Activated B cell treated with CpG ODN at 0.5 μM for 24 hours (primary cell): ENCODE measurements at places on chromosomes 2 and 18. TPM values are rescaled to one million over a fixed set of nuclear protein-coding genes. Genes with fewer than 3 reads are reported as not detected.

The SAG gene
- 0.04 TPM in 1 of 2 replicates, not detected in the other for total RNA-seq

The MC2R gene
- not detected in 2 replicates for total RNA-seq

The TMEFF2 gene
- total RNA-seq = not detected in 2 replicates

The CHRND gene
- total RNA-seq = not detected in 2 replicates

The APOB gene
- total RNA-seq = not detected in 2 replicates

The TWIST2 gene
- not detected in 2 replicates for total RNA-seq
